ENCODE measurements at places on chromosomes 3 and 15. TPM values are rescaled to one million over a fixed set of nuclear protein-coding genes. Genes with fewer than 3 reads are reported as not detected.

ALDH1A2 gene
- 1.7 TPM for total RNA-seq

WDR93 gene
- not detected for total RNA-seq

ACTRT3 gene
- total RNA-seq = 1.5 TPM

SKOR1 gene
- total RNA-seq = 0.49 TPM

USP8 gene
- total RNA-seq = 40.5 TPM

ITIH3 gene
- not detected for total RNA-seq

FANCD2OS gene
- not detected for total RNA-seq

CEMIP gene
- total RNA-seq = 0.33 TPM

GMPS gene
- total RNA-seq = 129 TPM

DGKG gene
- 0.18 TPM for total RNA-seq

NGRN gene
- 126 TPM for total RNA-seq

EEF1AKMT4 gene
- 3.9 TPM for total RNA-seq

CATSPER2 gene
- 2.8 TPM for total RNA-seq

PRR20G gene
- not detected for total RNA-seq

DNA sequence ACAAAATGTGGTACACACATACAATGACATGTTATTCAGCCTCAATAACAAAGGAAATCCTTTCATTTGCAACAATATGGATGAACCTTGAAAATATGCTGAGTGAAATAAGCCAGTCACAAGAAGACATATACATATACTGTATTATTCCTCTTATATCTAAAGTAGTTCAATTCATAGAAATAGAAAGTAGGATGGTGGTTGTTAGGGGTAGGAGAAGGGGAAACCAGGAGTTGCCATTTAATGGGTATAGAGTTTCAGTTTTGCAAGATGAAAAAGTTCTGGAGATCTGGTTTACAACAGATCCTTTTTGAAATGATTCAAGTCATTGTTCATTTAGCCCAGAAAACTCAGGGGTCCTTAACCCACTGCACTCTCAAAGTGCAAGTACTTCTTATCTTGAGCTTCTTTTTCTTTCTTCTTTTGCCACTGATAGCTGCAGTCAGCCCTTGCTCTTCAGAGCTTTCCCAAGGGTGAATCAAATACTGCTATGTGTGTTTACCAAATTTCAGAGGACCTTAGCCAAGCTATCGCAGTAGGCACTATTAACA is 208.0 kb upstream of the EOMES start:
- no peak overlapping the region for H3K4me3 ChIP-seq
- H3K4me1 ChIP-seq = peaks cover 5% of the 10 kb centered on the region
- DNase-seq = no peak
- no peaks in the 10 kb centered on the region for H3K36me3 ChIP-seq
- H3K27me3 ChIP-seq = no peaks in the 10 kb centered on the region

- H3K4me1 ChIP-seq = peaks cover 4% of the 10 kb centered on the region
- no peak overlapping the region for H3K4me3 ChIP-seq
- peak; percentile 51 for DNase-seq
- H3K27me3 ChIP-seq = no peaks in the 10 kb centered on the region
Observed at GRCh38 chr3:85567071-85567676, 608.4 kb downstream of the CADM2 start.

- H3K27me3 ChIP-seq = no peaks in the 10 kb centered on the region
- DNase-seq = no peak
- no peak overlapping the region for H3K4me3 ChIP-seq
- no peaks in the 10 kb centered on the region for H3K36me3 ChIP-seq
- H3K4me1 ChIP-seq = peaks cover 22% of the 10 kb centered on the region
- H3K27ac ChIP-seq = no peak overlapping the region
Observed at GRCh38 chr3:117131259-117131658, 421.7 kb downstream of the TUSC7 start.

DNA sequence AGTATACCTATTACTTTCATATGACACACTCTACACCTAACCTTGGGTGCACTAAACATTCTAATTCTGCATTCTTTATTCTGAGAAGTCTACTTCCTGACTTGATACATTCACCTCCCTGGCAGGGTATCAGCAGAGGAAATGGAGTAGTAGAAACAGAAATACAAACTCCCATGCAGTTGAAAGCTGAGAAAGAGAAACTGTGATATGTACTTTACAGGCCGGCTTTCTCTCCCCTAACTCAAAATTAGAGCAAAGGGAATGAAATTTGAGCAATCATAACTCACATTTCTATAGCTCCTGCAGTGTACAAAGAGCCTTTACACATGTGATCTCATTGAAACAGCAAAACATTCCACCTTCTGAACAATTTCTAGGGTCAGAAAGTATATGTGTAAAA is 135.5 kb upstream of the COL8A1 start:
- no peaks in the 10 kb centered on the region for H3K36me3 ChIP-seq
- H3K27ac ChIP-seq = no peak overlapping the region
- no peaks in the 10 kb centered on the region for H3K27me3 ChIP-seq

GRCh38 chr3:43728476-43728875 is 37.7 kb downstream of the ABHD5 start:
- H3K27me3 ChIP-seq = no peaks in the 10 kb centered on the region
- DNase-seq = no peak
- no peaks in the 10 kb centered on the region for H3K4me1 ChIP-seq
- H3K27ac ChIP-seq = no peak overlapping the region
- no peak overlapping the region for H3K4me3 ChIP-seq

GRCh38 chr3:126896067-126896441 is 86.9 kb upstream of the PLXNA1 start:
- H3K4me1 ChIP-seq = peaks cover 25% of the 10 kb centered on the region
- H3K27me3 ChIP-seq = no peaks in the 10 kb centered on the region
- DNase-seq = no peak
- H3K27ac ChIP-seq = no peak overlapping the region
- peaks cover 2% of the 10 kb centered on the region for H3K36me3 ChIP-seq

GRCh38 chr3:31048143-31048542 is 153.7 kb upstream of the GADL1 start:
- H3K36me3 ChIP-seq = no peaks in the 10 kb centered on the region
- no peak for DNase-seq
- H3K4me3 ChIP-seq = no peak overlapping the region
- H3K27ac ChIP-seq = no peak overlapping the region
- no peaks in the 10 kb centered on the region for H3K27me3 ChIP-seq

- DNase-seq = no peak
- H3K4me1 ChIP-seq = peaks cover 3% of the 10 kb centered on the region
- no peaks in the 10 kb centered on the region for H3K27me3 ChIP-seq
- no peaks in the 10 kb centered on the region for H3K36me3 ChIP-seq
- no peak overlapping the region for H3K27ac ChIP-seq
Observed at GRCh38 chr3:126153695-126154360, 26.6 kb downstream of the ALDH1L1 start.

GRCh38 chr15:90576711-90577389 is 47.1 kb downstream of the CRTC3 start:
- H3K27me3 ChIP-seq = no peaks in the 10 kb centered on the region
- peaks cover 5% of the 10 kb centered on the region for H3K4me1 ChIP-seq
- no peak for DNase-seq
- H3K27ac ChIP-seq = no peak overlapping the region

- no peak overlapping the region for H3K27ac ChIP-seq
- no peaks in the 10 kb centered on the region for H3K27me3 ChIP-seq
- DNase-seq = no peak
- no peak overlapping the region for H3K4me3 ChIP-seq
- H3K4me1 ChIP-seq = no peaks in the 10 kb centered on the region
Observed at GRCh38 chr3:129514110-129514509, 14.3 kb upstream of the RHO start.

DNA sequence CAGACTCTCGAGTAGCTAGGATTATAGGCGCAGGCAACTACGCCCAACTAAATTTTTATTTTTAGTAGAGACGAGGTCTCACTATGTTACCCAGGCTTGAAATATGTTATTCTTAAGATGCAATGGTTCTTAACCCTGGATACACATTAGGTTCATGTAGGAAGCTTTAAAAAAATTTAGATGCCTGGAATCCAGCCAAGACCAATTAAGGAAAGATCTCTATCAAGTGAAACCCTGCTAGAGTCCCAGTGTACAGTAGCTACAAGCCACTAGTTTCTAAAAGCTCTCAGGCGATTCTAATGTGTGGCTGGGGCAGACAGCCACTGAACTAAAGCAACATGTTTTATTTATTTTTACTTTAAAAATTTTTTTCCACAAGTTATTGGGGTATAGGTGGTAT is 33.2 kb downstream of the TRIM69 start:
- H3K36me3 ChIP-seq = peaks cover 21% of the 10 kb centered on the region
- DNase-seq = no peak
- H3K4me1 ChIP-seq = no peaks in the 10 kb centered on the region
- H3K27me3 ChIP-seq = peaks cover 3% of the 10 kb centered on the region

DNA sequence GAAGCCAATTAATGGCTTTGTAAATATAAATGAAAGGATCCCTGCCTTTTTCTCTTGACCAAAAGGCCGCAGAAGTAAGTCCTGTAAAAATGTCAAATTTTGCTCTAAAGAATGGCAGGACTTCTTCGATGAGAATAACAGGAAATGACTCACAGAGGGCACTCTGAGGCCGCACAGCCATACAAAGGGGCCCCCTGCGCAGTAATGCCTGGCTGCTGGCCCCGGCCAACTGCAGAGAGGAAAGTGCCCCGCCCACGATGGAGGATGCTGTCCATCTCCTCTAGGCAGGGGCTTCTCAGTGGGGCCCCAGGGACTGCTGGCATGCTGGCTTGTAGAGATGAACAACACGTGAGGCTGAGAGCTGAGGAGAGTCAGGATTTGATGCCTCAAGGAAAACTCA is 18.1 kb upstream of the SCN10A start:
- H3K27ac ChIP-seq = no peak overlapping the region
- H3K36me3 ChIP-seq = peaks cover 2% of the 10 kb centered on the region
- H3K4me3 ChIP-seq = no peak overlapping the region
- peaks cover 31% of the 10 kb centered on the region for H3K4me1 ChIP-seq
- peak; percentile 40 for DNase-seq

GRCh38 chr3:83122774-83123350 is 1361.4 kb upstream of the GBE1 start:
- no peaks in the 10 kb centered on the region for H3K36me3 ChIP-seq
- no peaks in the 10 kb centered on the region for H3K27me3 ChIP-seq
- H3K4me3 ChIP-seq = no peak overlapping the region
- H3K27ac ChIP-seq = no peak overlapping the region
- no peak for DNase-seq

- peaks cover 1% of the 10 kb centered on the region for H3K4me1 ChIP-seq
- peaks cover 24% of the 10 kb centered on the region for H3K27me3 ChIP-seq
- no peak overlapping the region for H3K4me3 ChIP-seq
- H3K27ac ChIP-seq = no peak overlapping the region
- DNase-seq = no peak
- H3K36me3 ChIP-seq = no peaks in the 10 kb centered on the region
Observed at GRCh38 chr15:44668921-44669320, 5.5 kb upstream of the SPG11 start.

DNA sequence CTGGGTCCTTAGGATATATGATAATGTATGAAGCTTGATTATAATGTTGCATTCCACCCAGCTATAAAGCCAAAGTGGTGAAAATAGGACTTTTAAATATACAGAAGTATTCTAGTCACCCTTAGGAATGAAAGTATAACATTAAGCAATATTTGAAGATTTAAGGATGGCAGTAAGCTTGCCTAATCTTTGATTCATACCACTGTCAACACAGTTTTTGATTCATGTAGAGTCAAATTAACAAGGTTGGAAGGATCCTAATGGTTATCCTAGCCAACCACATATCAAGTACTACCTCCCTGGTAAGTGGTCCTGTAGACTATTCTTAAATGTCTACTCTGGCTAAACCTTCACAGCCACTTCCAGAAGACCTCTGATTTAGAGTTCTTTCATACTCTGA is 18.6 kb downstream of the ARIH1 start:
- no peak for DNase-seq
- peaks cover 24% of the 10 kb centered on the region for H3K4me1 ChIP-seq
- no peak overlapping the region for H3K27ac ChIP-seq
- H3K4me3 ChIP-seq = no peak overlapping the region

GRCh38 chr3:124221422-124221821 is 229.5 kb upstream of the ROPN1 start:
- H3K4me3 ChIP-seq = no peak overlapping the region
- H3K27me3 ChIP-seq = no peaks in the 10 kb centered on the region
- H3K36me3 ChIP-seq = no peaks in the 10 kb centered on the region

GRCh38 chr3:113630956-113631542 is 65.4 kb downstream of the USF3 start:
- peaks cover 6% of the 10 kb centered on the region for H3K27me3 ChIP-seq
- no peak for DNase-seq
- H3K36me3 ChIP-seq = no peaks in the 10 kb centered on the region

DNA sequence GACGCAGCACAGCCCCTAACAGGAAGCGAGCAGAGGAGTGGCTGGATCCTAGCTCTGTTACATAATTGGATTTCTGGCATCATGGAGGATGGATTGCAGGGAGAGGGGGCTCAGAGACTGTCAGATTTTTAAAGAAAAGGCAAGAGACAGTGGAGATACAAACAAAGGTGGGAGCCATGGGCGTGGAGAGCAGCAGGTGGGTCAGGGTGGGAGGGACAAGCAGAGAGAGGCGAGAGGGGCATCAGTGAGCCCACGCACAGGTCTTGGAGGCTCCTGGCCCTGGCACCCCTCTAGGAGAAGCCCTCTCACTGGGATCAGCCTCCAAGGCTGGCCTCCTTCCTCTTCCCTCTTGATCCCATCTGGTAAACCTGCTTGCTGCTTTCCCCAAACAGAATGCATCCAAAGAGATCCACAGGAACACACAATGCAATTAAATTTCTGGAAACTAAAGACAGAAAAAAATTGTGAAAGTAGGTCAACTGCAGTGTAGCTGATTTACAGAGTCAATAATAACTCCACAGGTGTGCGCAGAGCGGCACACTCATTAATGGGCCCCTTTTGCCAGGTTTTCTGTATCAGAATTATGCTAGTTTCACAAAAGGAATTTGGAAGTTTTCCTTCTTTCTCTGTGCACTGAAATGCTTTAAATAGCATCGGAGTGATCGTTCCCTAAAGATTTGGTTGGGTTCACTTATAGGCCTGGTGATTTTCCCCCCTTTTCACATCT is 66.1 kb downstream of the LSM3 start:
- no peak overlapping the region for H3K4me3 ChIP-seq
- DNase-seq = no peak
- H3K27me3 ChIP-seq = no peaks in the 10 kb centered on the region
- H3K27ac ChIP-seq = no peak overlapping the region
- H3K4me1 ChIP-seq = peaks cover 19% of the 10 kb centered on the region

DNA sequence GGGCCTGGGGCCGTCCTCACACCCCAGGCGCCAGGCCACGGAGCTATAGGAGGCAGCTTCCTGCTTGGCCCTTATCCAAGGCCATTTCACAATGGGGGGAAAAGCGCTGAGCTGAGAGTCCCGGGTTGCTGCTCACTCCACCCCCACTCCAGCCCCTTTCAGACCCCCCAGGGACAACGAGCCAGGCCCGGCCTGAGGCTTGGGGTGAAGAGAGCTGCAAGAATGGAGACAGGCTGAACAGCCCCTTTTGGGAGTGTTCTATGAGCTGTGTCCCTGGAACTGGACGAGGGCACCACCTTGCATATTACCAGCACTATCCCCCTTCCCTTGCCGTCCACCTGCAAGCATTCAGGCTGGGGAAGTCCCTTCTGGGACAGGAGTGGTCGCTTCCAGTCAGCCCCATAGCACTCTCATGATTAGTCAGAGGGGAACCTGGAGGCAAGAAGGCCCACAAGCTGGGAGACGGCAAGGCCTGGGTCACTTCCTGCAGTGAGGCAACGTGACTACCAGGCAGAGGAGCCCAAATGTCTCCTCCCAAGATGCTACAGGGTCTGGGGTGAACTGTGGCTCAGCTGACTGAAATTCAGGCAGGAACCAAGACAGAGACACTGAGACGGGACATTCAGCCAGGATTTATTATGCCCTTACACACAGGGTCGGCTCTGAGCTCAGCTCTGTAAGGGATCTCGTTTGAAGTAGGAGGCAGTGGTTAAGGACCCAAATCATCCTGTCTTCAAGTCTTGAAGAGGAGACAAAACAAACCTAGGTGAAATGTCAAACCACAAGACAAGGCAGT is 8.6 kb upstream of the SRP14 start:
- no peak for DNase-seq
- H3K36me3 ChIP-seq = no peaks in the 10 kb centered on the region
- peak overlapping the region; percentile 27 for H3K27ac ChIP-seq

GRCh38 chr3:60333710-60334109 is 917.5 kb downstream of the FHIT start:
- no peak for DNase-seq
- no peak overlapping the region for H3K4me3 ChIP-seq

Measured in neural crest cell (in vitro differentiated cells).